ENCODE measurements at places on chromosomes 4 and X.

GRCh38 chr4:10173037-10173753 is 56.6 kb upstream of the WDR1 start:
- peak; percentile 86 for DNase-seq

DNA sequence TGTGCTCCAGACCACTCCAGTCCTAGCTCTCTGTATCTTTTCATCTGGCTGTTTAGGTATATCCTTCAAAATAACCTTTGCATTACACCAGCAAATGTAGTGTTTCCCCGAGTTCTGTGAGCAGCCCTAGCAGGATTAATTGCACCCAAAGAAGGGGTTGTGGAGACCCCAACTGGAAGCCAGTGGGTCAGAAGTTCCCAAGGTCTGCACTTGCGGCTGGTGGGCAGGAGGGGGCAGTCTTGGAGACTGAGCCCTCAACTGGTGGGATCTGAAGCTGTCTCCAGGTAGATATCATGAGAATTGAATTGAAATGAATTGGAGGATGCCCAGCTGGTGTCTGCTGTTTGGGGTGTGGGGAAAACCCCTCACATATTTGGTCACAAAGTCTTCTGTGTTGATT is 1485.3 kb upstream of the TENM3 start:
- no peak for DNase-seq

DNA sequence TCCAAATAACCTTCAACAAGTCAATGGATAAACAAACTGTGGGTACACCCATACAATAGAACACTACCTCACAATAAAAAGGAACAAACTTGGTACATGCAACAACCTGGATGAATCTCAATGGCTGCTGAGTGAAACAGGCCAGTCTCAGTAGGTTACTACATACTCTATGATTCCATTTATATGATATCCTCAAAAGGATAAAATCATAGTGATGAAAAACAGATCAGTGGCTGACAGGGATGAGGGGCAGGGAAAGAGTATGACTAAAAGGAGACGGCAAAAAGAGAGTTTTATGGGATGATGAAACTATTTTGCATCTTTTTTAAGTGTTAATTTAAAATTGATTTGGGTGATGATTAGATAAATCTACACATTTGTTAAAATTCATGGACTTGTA is 15.9 kb downstream of the KLHL8 start:
- no peak for DNase-seq

- DNase-seq: peak; percentile 5
Observed at GRCh38 chrX:34238896-34239295, 106.8 kb upstream of the FAM47A start.

- peak; percentile 19 for DNase-seq
Observed at GRCh38 chrX:57528670-57529255, 63.0 kb upstream of the ZXDB start.

- DNase-seq: peak; percentile 22
Observed at GRCh38 chr4:175946472-175947116, 119.0 kb upstream of the WDR17 start.

- peak; percentile 52 for DNase-seq
Observed at GRCh38 chr4:173517781-173518424, 12.1 kb downstream of the HAND2 start.

- no peak for DNase-seq
Observed at GRCh38 chr4:145828802-145829485, 109.7 kb downstream of the ZNF827 start.

GRCh38 chrX:123210252-123210651 is 26.2 kb downstream of the GRIA3 start:
- DNase-seq: no peak

DNA sequence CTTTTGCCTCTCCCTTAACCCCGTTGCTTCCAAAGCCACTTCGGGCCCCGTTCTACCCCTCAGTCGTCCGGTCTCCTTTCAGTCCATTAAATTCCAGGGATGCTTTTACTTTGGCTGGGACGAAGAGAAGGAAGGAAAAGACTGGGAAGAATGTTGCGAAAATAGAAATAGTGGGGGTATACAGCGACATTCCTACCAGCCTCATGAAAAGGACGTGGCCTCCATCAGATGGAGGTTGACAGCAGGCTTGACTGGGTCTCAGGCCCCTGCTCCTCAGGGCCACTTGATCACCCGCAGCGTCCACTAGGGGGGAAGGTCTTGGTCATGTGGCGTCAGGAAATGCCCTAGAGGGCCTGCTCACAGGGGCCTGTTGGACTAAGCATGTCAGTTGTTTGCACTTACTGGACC is 657 bp upstream of the ANKRD50 start:
- peak; percentile 83 for DNase-seq

All from cardiac fibroblast (primary cell).